ENCODE measurements at places on chromosomes 16 and 17. TPM values are rescaled to one million over a fixed set of nuclear protein-coding genes. Genes with fewer than 3 reads are reported as not detected.

The CPHXL2 gene
- total RNA-seq, result not detected

GRCh38 chr17:6857904-6858303 is 26.4 kb upstream of the TEKT1 start:
- H3K27ac ChIP-seq, result no peak overlapping the region
- H3K4me3 ChIP-seq, result no peak overlapping the region
- no peak for DNase-seq
- H3K36me3 ChIP-seq, result no peaks in the 10 kb centered on the region

- H3K27ac ChIP-seq, result no peak overlapping the region
- no peak for DNase-seq
- no peaks in the 10 kb centered on the region for H3K4me1 ChIP-seq
- H3K27me3 ChIP-seq, result peaks cover 4% of the 10 kb centered on the region
- no peak overlapping the region for H3K4me3 ChIP-seq
- no peaks in the 10 kb centered on the region for H3K36me3 ChIP-seq
Measured at GRCh38 chr17:19873346-19873745, 5.6 kb upstream of the ULK2 start.

GRCh38 chr17:17146786-17147406 is 59.2 kb downstream of the PLD6 start:
- peak overlapping the region; percentile 55 for H3K27ac ChIP-seq
- H3K4me3 ChIP-seq, result no peak overlapping the region
- no peak for DNase-seq
- H3K36me3 ChIP-seq, result peaks cover 4% of the 10 kb centered on the region
- H3K4me1 ChIP-seq, result peaks cover 11% of the 10 kb centered on the region

Data from glutamatergic neuron (in vitro differentiated cells).